ENCODE measurements at places on chromosomes 13 and 19. TPM values are rescaled to one million over a fixed set of nuclear protein-coding genes. Genes with fewer than 3 reads are reported as not detected.

The DAZAP1 gene
- 21.4 TPM for total RNA-seq

GRCh38 chr13:65339241-65339640 is 1890.9 kb downstream of the PCDH9 start:
- no peak for DNase-seq

DNA sequence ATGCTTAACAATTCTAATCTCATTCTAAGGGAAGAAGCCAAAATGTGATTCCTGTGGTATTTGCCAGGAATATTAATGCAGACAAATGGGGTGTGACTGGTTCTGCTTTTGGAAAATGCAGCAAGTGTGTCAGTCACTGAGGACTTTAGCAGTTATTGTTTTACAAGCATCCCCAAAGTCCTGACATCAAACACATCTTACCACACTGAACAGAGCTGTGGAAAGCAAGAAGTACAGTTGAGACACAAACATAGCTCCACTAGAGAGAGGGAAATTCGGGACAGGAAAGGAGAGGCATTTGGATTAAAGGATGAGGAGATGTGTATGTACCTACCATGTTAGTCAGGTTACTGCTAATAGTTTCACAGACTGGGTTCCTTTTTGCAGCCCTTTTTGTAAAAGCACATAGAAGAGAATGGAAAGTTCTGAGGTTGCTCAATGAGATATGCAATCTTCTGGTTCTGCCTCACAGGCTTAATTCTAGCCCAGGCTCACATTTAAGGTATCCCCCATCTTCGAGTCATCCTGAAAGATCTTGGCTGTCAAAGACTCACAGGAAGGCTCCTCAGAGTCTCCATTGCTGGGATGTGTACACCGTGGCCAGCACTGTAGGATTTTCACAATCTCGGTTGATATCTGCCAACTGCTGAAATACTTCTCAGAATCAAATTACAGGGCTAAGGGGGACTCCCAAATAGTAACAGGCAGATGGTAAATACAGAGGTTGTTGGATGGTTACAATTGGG is 316.6 kb downstream of the DNAJC15 start:
- no peak for DNase-seq

- DNase-seq, result no peak
Measured at GRCh38 chr19:6596621-6597020, 5.7 kb upstream of the CD70 start.

DNA sequence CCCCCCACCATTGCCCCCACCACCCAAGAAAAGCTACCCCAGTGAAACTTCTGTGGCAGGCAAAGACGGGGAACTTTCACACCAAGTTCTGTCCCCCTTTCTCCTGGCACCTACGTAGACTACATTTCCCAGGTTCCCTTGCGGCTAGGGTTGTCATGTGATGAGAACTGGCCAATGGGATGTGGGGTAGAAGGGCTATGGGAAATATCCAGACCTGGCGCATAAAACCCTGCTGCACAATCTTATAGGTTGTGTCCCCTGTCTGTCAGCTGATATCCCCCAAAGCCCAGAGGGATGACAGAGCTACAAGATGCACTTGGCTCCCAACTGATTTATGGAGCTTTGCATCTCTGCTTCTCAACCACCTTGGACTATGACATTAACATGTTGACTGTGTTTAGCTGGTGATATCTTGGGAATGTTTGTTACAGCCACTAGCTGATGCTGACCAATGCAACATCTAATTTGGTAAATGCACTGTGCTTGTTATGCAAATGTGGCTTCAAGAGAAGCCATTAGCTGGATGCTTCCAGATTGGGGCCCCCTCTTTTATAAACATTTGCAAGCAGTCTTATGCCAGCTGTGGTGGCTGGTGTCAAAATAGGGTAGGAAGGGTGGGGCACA is 6.1 kb downstream of the SH2D3A start:
- no peak for DNase-seq

DNA sequence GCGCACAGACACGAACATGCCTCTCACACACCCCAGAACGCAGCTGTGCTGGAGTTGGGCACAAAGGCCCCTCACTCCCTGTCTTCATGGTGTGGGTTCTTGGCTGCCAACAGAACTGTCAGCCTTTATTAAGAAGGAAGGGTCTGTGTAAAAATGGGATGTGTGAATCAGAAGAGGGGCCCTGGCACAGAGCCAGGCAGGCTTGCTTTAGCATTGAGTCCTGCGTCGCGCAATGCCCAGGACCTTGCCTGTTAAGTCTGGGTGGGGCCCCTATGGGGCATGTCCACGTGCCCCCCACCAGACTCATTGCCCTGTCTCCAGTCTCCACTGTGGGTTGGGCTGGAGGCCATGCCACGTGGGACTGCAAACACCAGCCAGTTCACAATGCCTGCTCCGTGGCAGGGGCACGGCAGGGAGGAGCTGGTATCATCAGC is 84.8 kb downstream of the SLC7A1 start:
- DNase-seq, result no peak

GRCh38 chr13:26973295-26973694 is 198.3 kb downstream of the USP12 start:
- no peak for DNase-seq

GRCh38 chr19:5436106-5436947 is 18.9 kb upstream of the ZNRF4 start:
- DNase-seq, result peak; percentile 88

DNA sequence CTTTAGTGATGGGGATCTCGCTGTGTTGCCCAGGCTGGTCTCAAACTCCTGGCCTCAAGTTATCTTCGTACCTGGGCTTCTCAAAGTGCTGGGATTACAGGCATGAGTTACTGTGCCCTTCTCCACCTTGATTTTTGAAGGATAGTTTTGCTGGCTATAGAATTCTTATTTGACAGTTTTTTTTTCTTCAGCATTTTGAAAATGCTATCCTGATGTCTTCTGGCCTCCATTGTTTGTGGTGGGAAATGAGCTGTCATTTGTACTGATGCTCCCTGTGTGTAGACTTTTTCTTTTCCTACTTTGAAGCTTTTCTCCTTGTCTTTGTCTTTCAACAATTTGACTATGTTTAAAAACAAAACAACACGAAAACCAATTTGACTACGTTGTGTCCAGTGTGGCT is 54.2 kb downstream of the SIPA1L3 start:
- DNase-seq, result no peak

GRCh38 chr19:50449236-50449899 is 16.7 kb downstream of the MYBPC2 start:
- no peak for DNase-seq

Data from stomach (tissue), 19 donors.